Immature natural killer cell (primary cell): ENCODE measurements at places on chromosomes 3 and 15. TPM values are rescaled to one million over a fixed set of nuclear protein-coding genes. Genes with fewer than 3 reads are reported as not detected.

ADGRG7 gene
- polyA plus RNA-seq, result not detected

SH3BP5 gene
- polyA plus RNA-seq, result 67.4 TPM

AADACL2 gene
- polyA plus RNA-seq, result not detected

PP2D1 gene
- 0.19 TPM for polyA plus RNA-seq

GALNT15 gene
- not detected for polyA plus RNA-seq

ZMYND10 gene
- polyA plus RNA-seq, result 3.7 TPM

SLC25A20 gene
- polyA plus RNA-seq, result 100.0 TPM

HDAC11 gene
- 5.4 TPM for polyA plus RNA-seq

ALDH1A3 gene
- polyA plus RNA-seq, result not detected

LOXL1 gene
- polyA plus RNA-seq, result 0.98 TPM

MYH15 gene
- polyA plus RNA-seq, result not detected

CCR2 gene
- polyA plus RNA-seq, result 6.7 TPM

RASA2 gene
- polyA plus RNA-seq, result 45.9 TPM

CCR1 gene
- polyA plus RNA-seq, result 24.1 TPM

SH2D7 gene
- not detected for polyA plus RNA-seq

SMCO1 gene
- polyA plus RNA-seq, result not detected

PYGO1 gene
- polyA plus RNA-seq, result not detected

PAK6 gene
- 3.6 TPM for polyA plus RNA-seq

CLDN18 gene
- polyA plus RNA-seq, result not detected

CPNE9 gene
- polyA plus RNA-seq, result 0.31 TPM

CTSH gene
- polyA plus RNA-seq, result 23.0 TPM

CHST14 gene
- 1.9 TPM for polyA plus RNA-seq

VPS13C gene
- polyA plus RNA-seq, result 11.1 TPM

DPPA4 gene
- polyA plus RNA-seq, result 2.3 TPM

MCF2L2 gene
- polyA plus RNA-seq, result 0.21 TPM

AGTR1 gene
- polyA plus RNA-seq, result not detected

ANKUB1 gene
- polyA plus RNA-seq, result not detected

CCR9 gene
- not detected for polyA plus RNA-seq

MNS1 gene
- not detected for polyA plus RNA-seq

TEX55 gene
- polyA plus RNA-seq, result not detected

ARL6 gene
- 4.7 TPM for polyA plus RNA-seq

CLPX gene
- polyA plus RNA-seq, result 18.5 TPM

CYP1A2 gene
- polyA plus RNA-seq, result not detected

GOLGA6D gene
- polyA plus RNA-seq, result not detected

SNURF gene
- 34.7 TPM for polyA plus RNA-seq

UBE2E1 gene
- polyA plus RNA-seq, result 18.0 TPM

SLC6A20 gene
- polyA plus RNA-seq, result not detected

ARGFX gene
- polyA plus RNA-seq, result not detected
